CD4-positive, alpha-beta T cell treated with Interleukin-12 subunit alpha and Interleukin-12 subunit beta, for 1 hour (primary cell): ENCODE measurements at places on chromosomes 6 and 20.

DNA sequence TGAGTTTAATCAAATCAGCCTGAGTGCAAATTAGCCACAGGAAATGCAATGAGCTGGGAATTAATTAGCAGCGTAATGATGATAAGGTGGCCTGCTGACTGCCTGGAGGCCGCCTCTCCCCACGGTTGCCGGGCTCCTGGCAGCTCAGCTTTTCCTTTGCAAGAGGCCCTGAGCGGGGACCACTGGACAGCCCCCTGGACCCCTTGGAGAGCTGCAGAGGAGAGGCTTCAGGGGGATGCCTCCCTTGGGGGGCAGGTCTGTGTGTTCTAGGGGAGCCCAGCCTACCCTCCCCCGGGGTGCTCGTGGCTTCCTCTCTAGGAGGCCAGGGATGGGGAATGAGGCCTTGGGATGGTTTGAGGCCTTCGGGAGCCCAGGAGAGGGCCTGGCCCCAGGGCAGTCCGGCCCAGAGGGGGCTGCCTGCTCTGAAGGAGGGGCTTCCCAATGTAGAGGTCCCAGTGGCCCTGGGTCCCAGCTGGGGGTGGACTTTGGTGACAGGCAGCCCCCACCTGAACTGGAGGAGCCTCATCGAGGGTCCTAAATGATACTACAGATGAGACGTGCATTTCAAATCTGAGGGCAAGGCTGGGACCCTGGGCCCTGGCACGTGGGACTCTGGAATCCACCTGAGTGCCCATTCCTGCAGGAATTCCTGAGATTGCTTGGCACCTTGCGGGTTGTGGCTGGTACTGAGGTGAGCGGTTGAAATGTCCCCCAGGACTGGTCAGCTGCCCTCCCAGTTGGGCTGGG is 66.4 kb upstream of the BHLHE23 start:
- DNase-seq = no peak

GRCh38 chr6:8844968-8845367 is 409.6 kb upstream of the SLC35B3 start:
- no peak for DNase-seq

- no peak for DNase-seq
Observed at GRCh38 chr6:136471372-136471771, 78.8 kb downstream of the MAP7 start.

DNA sequence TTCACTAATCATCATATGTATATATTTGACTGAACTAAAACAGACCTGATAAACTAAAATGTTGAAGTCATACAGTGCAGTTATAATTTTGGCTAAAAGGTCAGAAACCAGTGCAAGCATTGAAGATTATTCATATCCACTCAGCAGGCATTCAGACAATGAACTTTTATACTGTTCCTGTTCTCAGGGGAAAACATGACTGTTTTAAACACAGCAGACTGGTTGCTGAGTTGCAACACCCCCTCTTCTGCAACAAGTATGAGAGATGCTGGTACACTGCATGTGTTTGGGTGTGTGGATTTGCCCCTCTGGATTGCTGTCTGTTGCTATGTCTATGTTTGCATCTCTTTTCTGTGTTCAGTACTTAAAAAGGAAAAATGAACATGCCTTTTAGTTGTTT is 206.8 kb downstream of the EYA4 start:
- DNase-seq = no peak

GRCh38 chr20:29878777-29879442 is 1378.6 kb upstream of the DEFB115 start:
- peak; percentile 40 for DNase-seq

DNA sequence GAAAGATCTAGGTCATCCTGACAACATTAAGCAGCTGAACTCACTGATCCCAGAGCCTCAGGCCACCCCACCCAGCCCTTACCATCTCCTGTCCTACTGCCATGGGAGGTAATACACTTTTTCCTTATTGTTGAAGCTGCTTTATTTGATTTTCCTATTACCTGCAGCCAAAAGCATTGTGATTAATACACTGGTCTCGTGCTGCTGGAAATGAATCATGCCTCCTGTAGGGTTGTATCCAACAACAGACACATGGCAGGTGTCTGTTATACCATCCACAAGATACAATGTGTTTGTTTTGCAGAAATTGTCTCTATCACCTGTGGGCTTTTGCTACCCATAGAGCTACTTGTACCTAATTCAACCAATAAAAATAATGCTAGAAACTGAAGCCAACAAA is 34.2 kb downstream of the MYLIP start:
- DNase-seq = no peak
